ENCODE measurements at places on chromosomes 12 and 14.

DNA sequence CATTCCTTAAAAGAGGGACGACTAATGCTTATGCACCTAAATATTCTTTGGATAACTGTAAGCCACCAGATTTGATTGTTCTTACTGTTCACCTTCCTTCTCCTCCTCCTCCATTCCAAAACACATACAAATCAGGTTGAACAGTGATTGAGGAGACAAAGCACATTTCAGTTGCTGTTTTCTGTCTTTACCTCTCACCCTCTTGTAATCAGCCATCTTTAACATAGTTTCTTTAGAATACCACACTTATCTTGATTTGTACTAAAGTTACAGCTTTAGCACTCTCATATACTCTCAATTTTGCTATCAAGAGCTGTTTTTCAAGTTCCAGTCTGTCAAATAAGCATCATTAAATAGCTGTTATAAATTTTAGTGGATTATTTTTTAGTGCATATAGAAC is 338.3 kb upstream of the RGS6 start:
- DNase-seq = no peak

DNA sequence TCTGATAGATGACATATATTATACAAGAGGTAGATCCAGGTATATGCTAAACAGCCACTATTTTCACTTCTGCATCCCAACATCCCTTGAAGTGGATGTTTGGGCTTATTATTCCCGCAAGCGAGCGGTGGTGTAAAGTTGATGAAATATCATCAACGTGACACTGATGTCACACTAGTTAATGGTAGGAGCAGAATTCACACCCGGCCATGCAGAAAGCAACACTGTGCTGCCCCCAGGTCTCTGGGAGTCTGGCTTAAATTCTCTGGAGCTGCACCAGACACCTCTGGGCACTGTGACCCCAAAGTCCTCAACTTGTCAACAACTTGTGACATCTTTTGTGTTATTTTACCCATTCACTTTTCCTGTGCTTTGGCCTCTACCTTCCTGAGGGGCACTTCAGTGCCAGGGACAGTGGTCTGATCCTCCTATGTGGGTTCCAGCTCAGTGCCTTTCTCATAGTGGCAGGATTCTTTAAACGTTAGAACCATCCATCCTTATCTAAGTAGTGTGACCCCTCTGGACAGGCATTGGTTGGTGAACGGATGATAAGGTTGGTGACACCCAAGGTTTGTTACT is 952 bp downstream of the DRAM1 start:
- no peak for DNase-seq

GRCh38 chr12:26651566-26652188 is 181.3 kb downstream of the ITPR2 start:
- DNase-seq = peak; percentile 89

DNA sequence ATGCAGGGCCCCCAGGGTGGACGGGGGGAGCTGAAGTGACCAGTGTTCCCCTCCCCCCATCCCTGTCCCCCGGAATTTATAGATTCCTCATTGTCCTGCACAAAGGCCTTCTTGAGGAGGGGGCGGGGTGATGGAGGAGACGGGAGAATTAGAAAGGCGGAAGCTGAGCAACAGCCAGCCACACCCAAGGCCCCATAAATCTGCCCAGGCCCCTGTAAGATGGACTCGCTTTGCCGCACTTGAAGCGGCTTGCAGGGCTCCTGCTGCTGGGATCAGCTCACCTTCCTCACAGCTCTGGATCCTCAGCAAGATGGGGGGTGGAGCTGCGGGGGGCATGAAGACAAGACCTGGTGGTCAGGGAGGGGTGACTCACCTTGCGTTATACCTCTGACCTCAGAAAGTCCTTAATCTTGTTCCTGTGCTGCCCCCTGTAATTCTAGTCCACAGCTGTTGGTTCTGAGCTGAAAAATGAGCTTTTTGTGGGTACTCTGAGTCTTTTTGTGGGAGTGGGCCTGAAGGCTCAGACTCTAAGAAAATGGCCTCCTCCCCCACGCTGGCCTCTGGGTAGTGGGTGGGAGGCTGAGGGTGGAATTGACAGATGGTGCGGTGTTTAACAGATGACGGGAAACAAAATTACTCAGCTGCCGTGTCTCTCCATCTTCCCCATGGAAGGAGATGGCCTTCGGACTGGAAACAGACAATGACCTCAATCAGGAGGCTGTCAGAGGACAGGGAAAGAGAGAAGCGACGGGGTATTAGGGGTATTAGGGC is 15.8 kb upstream of the ANKRD33 start:
- no peak for DNase-seq

Data from GM23338 (cell line).